ENCODE measurements at places on chromosomes 7 and 10. TPM values are rescaled to one million over a fixed set of nuclear protein-coding genes. Genes with fewer than 3 reads are reported as not detected.

DYNC1I1 gene
- total RNA-seq: 0.54 TPM

EBLN1 gene
- not detected for total RNA-seq

KIF11 gene
- total RNA-seq: 24.6 TPM

NRAP gene
- total RNA-seq: not detected

PDGFA gene
- 76.9 TPM for total RNA-seq

MOGAT3 gene
- not detected for total RNA-seq

ATP6V0A4 gene
- 0.18 TPM for total RNA-seq

MUC12 gene
- total RNA-seq: not detected

EPHA1 gene
- total RNA-seq: not detected

CTBP2 gene
- 87.1 TPM for total RNA-seq

ZNF239 gene
- 2.9 TPM for total RNA-seq

NFE2L3 gene
- total RNA-seq: 55.4 TPM

UCN3 gene
- not detected for total RNA-seq

SPDYE11 gene
- total RNA-seq: not detected

RAMP3 gene
- not detected for total RNA-seq

PRF1 gene
- total RNA-seq: not detected

CALD1 gene
- total RNA-seq: 204 TPM

STEAP1B gene
- 29.0 TPM for total RNA-seq

FAM25A gene
- total RNA-seq: not detected

TOMM7 gene
- total RNA-seq: 226 TPM

AMZ1 gene
- total RNA-seq: 0.19 TPM

KCNMA1 gene
- total RNA-seq: 0.27 TPM

LRIT1 gene
- total RNA-seq: not detected

NEURL1 gene
- under 0.01 TPM for total RNA-seq

TWIST1 gene
- total RNA-seq: 2.8 TPM

NPTX2 gene
- total RNA-seq: 1.3 TPM

XRCC2 gene
- 2.0 TPM for total RNA-seq

CCDC3 gene
- 2.2 TPM for total RNA-seq

OR13A1 gene
- total RNA-seq: not detected

INSYN2A gene
- total RNA-seq: under 0.01 TPM

TMEM196 gene
- not detected for total RNA-seq

MRPL32 gene
- 77.7 TPM for total RNA-seq

HMX2 gene
- total RNA-seq: not detected

FFAR4 gene
- not detected for total RNA-seq

SCART1 gene
- total RNA-seq: 1.3 TPM

PSMC2 gene
- total RNA-seq: 195 TPM

TAS2R41 gene
- not detected for total RNA-seq

MYL7 gene
- not detected for total RNA-seq

ENTPD7 gene
- total RNA-seq: 19.2 TPM

PSD gene
- total RNA-seq: 0.28 TPM

ACTR1A gene
- 148 TPM for total RNA-seq

EDRF1 gene
- total RNA-seq: 16.2 TPM

NUPR2 gene
- total RNA-seq: not detected

HYAL4 gene
- total RNA-seq: under 0.01 TPM

PON1 gene
- not detected for total RNA-seq

FKBP6 gene
- total RNA-seq: not detected

EVX1 gene
- not detected for total RNA-seq

FAM221A gene
- total RNA-seq: 5.0 TPM

LRRN3 gene
- not detected for total RNA-seq

MAD1L1 gene
- total RNA-seq: 68.5 TPM

BTBD16 gene
- total RNA-seq: 0.09 TPM

MLXIPL gene
- total RNA-seq: not detected

ABI1 gene
- 28.1 TPM for total RNA-seq

OGDHL gene
- total RNA-seq: 0.99 TPM

OR2A12 gene
- total RNA-seq: not detected

DOCK1 gene
- 108 TPM for total RNA-seq

OR6B1 gene
- total RNA-seq: not detected

ZNF804B gene
- not detected for total RNA-seq
